ENCODE measurements at places on chromosomes 6 and 20.

DNA sequence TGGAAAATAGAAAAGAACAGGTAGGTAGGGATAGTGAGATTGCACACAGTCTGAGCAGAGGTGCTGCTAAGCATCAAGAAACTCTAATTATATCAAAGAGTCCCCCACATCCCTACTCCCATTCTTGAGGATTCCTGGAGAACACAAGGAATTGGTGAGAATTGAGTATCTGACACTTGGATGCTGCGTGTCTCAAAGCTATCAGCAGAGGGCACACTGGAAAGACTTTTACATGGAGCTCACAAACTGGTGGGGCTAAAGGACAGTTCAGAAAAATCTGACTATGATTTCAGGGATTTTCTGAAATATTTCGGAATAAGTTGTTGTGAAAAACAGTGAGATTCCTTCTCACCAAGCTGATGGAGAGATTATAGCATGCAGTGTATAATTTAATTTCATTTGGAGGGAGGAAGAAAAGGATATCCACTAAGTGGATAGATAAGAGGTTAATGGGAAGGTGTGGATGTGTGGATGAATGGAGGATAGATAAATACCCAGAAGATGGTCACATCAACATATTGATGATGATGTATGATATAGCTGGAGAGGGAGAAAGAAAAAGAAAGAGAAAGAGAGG, 215.4 kb upstream of the DEFB112 start:
- no peak for DNase-seq

GRCh38 chr20:23080521-23080920, 5.6 kb downstream of the CD93 start:
- DNase-seq = no peak

GRCh38 chr6:104837158-104837557, 22.6 kb downstream of the HACE1 start:
- DNase-seq = no peak

DNA sequence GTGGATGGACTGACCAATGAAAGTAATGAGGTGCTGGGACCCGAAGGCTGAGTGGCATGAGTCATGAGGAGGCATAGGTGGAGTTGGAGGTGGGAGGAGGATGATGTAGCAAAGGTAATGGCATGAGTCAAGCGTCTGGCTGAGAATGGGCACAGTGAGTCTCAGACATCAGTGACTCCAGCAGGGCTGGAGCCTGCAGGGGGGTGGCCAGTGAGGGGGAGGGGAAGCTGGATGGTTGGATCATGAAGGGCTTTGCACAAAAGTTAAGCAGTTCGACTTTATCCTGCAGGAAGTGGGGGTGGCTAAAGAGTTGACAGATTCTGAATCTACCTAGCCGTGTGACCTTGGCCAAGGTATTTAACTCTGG, 99.0 kb upstream of the IYD start:
- no peak for DNase-seq

DNA sequence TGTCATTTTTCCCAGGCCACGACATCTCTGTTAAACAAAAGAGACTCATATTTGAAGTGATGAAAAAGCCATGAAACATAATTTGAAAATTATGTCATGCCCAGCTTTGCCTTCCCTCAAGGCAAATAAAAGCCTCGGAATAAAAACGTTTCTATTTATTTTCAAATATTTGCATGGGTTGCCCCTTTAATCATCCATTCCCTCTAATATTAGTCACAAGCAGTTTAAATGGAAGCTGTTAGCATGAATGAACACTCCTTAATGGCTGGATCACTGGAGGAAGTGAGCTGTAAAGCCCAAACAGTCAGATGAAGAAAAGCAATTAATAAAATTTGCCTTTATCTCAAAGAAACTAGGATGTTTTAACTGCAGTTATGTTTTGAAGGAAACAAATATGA, 69.3 kb upstream of the STMND1 start:
- DNase-seq = no peak

DNA sequence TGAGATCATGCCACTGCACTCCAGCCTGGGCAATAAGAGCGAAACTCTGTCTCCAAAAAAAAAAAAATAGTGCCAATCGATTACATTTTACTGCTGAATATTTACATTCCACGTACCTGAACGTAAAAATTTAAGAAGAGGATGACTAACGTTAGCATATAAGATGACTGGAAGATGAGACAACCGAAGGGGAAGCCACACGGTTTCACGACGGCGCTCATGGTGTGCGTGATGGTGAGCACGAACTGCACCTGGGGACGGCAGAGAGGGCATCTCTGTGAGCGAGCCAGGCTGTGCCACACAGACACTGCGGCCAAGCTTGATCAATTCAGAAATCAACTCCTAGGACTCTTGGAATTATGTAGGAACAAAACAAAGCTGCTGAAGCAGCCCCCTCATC, 54.5 kb downstream of the ELOVL2 start:
- DNase-seq = no peak

GRCh38 chr6:39411465-39411864, 89.0 kb upstream of the KCNK16 start:
- no peak for DNase-seq

DNA sequence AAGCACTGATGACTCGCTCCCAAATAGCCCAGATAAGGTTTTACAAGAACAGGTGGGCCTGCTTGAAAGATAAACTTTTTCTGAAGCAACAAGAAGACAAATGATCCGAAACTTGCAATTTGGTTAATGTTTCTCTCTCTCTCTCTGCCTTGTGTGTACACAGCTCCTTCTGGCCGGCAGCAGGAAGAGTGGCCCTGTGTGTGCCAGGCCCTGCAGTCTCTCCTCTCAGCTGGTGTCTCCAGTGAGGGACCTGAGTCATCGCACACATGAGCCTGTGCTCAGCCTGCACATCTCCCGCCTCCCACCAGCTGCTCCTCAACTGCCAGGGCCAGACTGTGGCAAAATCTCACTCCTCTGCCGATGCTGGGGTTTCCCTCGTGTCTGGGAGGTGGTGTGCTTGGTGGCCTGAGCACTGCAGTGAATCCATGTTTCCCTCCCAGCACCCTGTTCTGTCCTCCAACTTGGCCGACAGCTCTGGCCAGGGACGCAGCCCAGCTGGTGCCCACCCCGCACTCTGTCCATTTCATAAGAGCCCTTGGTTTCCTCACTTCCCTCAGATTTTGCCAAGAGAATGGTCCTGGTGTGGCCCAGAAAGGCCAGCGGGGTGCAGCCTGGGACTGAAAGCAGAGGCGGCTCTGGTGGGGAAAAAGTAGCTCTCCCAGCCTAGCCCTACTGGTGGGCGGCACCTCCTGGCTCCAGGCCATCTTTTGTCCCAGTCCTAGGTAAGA, 49.4 kb downstream of the ERMARD start:
- DNase-seq = no peak

- DNase-seq = no peak
Measured at GRCh38 chr6:64553249-64553786, 917.7 kb downstream of the PHF3 start.

DNA sequence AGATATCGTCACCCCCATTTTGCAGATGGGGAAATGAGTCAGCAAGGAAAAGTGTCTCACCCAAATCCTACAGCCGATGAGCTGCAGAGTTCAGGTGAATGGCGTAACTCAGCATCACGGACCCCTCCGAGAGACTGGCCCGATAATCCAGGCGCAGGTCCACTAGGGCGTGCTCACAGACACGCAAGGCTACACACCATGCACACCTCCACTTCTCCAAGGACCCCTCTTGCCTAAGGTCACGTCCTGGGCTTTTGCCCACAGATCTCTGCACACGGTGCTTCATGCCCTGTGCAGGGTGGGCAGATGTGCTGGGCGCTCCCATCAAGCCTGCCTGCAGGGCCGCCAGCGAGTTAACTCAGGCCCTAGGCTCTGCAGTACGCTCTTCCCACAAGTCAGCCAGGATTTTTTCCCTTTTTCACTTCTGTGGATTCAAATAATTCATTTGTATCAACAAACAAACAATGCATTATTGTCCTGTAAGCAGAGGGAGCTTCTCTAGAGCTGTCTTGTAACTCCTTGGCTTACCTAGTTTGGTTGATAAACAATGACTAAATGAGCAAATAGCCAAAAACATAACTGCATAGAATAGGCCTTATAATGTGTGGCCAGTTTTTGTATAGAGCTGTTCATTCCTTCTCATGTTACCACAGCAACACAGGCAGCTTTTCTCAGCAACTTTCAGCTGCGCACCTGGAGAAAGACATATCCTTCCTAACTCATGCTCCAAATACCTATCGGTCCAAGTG, 139.1 kb downstream of the AGPAT4 start:
- no peak for DNase-seq

- DNase-seq = no peak
Measured at GRCh38 chr6:81996414-81996813, 243.9 kb upstream of the TENT5A start.

GRCh38 chr6:56101141-56101553, 146.2 kb downstream of the COL21A1 start:
- DNase-seq = no peak

DNA sequence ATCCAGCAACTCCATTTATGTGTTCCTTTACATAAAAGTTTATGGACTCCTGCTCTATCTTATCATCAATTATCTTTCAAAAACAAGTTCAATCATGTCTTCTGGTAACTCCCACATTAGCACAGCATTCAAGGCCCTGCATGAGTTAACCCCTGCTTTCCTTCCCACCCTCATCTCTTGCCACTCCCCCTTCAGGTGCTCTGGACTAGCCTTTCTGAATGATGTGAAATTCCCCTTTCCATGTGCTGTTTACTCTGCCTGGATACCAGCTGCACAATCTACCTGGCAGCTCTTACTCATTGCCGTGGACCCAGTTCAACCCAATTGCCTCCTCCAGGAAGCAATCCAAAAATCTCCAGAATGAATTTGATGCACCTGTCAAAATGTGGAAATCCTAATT, 11.9 kb downstream of the ADGRF4 start:
- DNase-seq = no peak

DNA sequence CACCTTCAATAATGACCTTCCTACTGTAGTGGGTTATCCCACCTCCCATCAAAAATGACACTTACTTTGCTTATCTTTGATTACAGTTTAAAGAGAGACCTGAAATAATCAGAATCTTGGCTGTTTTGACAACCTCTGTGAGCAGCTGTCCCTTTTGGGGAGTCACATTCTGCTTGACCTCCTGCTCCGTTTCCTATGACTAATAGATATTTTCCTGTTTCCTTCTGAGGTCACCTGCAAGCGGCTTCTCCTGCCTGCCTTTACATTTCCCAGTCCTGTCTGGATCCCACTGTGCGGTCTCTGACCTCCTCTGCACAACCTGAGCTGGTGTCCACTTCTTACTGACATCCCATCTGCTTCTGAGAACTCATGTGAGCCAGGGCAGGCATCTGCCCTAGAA, 54.2 kb downstream of the TRAM2 start:
- DNase-seq = no peak

GRCh38 chr6:150991487-150991886, 126.0 kb downstream of the MTHFD1L start:
- DNase-seq = no peak

GRCh38 chr6:55176958-55177357, 2.6 kb downstream of the HCRTR2 start:
- DNase-seq = no peak

DNA sequence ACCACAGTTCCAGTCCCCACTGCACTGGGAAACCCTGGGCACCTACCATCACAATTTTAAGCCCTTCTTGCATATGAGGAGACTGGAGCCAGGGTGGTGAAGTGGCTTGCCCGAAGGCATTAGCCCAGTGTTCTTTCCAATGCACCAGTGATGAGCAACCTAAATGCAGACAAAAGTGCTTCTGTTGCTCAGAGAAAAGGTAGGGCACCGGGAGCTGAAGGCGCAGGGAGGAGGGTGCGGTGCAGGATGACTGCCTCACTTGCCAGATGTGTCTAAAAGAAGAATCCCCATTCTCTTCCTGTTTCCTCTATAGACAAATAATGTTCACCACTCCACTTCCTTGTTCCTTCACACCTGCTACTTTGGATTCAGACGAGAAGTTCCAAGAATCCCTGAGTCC, 86.5 kb downstream of the QRSL1 start:
- no peak for DNase-seq
